ENCODE measurements at places on chromosomes 5 and 9. TPM values are rescaled to one million over a fixed set of nuclear protein-coding genes. Genes with fewer than 3 reads are reported as not detected.

DNA sequence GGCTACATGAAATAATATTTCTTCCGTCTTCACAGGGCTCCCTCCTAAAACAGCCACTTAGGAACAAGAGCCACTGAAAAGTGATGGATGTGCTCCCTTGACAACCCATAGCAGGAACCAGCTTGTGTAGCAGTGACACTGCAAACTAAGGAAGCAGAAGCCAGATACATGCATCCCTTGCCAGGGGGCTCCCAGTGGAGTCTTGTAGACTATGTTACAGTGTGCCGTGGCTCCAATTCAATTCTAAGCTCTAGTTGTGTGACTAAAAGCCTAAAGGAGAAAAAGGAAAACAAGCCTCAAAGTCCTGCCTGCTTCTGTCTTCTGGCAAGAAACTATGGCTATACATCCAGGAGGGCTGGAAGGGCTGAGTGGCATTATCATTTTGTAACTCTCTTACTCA, 12.2 kb upstream of the TAF1L start:
- no peak overlapping the region for H3K27ac ChIP-seq
- DNase-seq: no peak
- no peaks in the 10 kb centered on the region for H3K4me1 ChIP-seq
- no peaks in the 10 kb centered on the region for H3K36me3 ChIP-seq
- H3K27me3 ChIP-seq: no peaks in the 10 kb centered on the region

GRCh38 chr5:10118150-10118549, 131.5 kb downstream of the ATPSCKMT start:
- no peak overlapping the region for H3K4me3 ChIP-seq
- no peak overlapping the region for H3K27ac ChIP-seq
- no peaks in the 10 kb centered on the region for H3K27me3 ChIP-seq
- H3K4me1 ChIP-seq: no peaks in the 10 kb centered on the region
- no peak for DNase-seq

DNA sequence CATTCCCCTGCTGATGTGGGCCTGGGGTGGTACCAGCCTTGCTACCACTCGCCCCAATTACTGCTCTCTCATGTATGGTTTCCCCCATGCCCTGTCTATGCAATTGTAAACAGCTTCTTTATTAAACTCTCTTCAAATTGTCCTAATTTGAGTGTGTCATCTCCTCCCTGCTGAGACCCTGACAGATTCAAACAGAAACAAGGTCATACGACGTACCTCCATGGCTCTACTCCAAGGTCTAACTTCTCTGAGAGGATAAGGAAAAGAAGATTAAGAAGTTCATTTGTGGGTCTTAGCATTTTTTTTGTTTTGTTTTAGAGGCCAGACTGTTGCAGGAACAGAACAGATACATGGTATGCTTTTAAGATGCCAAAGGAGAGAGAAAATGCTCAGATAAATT, 38.0 kb downstream of the ABITRAM start:
- H3K4me1 ChIP-seq: no peaks in the 10 kb centered on the region
- H3K36me3 ChIP-seq: no peaks in the 10 kb centered on the region

CYSRT1 gene
- total RNA-seq: 0.29 TPM

DNA sequence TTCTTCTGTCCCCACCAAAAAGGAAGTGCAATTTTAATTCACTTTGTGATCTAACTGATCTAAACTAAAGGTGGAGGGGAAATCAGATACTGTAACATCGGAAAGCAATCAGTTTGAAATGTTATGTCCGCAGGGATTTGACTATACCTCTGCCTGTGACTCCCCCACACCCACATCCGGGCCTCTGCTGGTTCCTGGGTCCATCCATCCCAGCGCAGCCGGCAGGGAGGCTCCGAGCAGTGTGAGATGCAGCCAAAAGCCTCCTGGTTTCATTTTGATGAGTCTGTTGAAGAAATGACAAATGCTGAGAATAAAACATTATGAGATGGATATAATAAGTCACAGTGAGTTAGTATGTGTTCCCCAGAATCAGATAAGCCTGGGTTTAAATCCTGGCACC, 8.6 kb downstream of the FSTL4 start:
- no peaks in the 10 kb centered on the region for H3K36me3 ChIP-seq
- H3K27me3 ChIP-seq: no peaks in the 10 kb centered on the region
- DNase-seq: no peak

GRCh38 chr9:93087971-93088655, 7.9 kb upstream of the CARD19 start:
- no peaks in the 10 kb centered on the region for H3K4me1 ChIP-seq
- H3K36me3 ChIP-seq: peaks cover 4% of the 10 kb centered on the region
- no peak for DNase-seq
- no peaks in the 10 kb centered on the region for H3K27me3 ChIP-seq

PGM5 gene
- total RNA-seq: 2.7 TPM

Data from right lobe of liver (tissue), 6 donors.